Cerebellar cortex (tissue), 1 donor: ENCODE measurements at places on chromosomes 3 and 15.

GRCh38 chr3:26365706-26366105 is 256.9 kb upstream of the LRRC3B start:
- no peak for DNase-seq

GRCh38 chr3:119810018-119810435 is 28.1 kb downstream of the NR1I2 start:
- no peak for DNase-seq

DNA sequence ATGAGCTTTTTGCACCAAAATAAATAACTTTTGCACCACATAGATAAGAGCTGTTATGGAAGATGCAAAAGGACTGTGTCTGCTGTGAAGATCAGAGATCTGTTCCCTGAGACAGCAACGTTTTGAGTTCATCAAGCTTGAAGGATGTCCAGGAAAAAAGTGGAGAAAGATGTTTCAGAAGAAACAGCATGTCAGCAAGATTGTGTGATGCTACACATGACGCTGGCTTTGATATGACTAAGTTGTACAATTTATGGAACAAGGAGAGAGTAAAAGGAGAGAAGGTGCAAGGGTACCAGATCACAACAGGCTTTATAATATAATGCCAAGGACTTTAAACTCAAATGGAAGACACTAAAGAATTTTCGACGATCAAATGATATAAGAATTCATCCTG is 16.6 kb downstream of the TJP1 start:
- no peak for DNase-seq

- DNase-seq: no peak
These were observed 32.8 kb downstream of the GRIP2 start for GRCh38 chr3:14507305-14507741.
